ENCODE measurements at places on chromosomes 7 and 10.

- DNase-seq, result no peak
Measured at GRCh38 chr10:73054286-73054685, 42.4 kb downstream of the P4HA1 start.

GRCh38 chr7:101494602-101495329, 132.1 kb downstream of the COL26A1 start:
- DNase-seq, result no peak

DNA sequence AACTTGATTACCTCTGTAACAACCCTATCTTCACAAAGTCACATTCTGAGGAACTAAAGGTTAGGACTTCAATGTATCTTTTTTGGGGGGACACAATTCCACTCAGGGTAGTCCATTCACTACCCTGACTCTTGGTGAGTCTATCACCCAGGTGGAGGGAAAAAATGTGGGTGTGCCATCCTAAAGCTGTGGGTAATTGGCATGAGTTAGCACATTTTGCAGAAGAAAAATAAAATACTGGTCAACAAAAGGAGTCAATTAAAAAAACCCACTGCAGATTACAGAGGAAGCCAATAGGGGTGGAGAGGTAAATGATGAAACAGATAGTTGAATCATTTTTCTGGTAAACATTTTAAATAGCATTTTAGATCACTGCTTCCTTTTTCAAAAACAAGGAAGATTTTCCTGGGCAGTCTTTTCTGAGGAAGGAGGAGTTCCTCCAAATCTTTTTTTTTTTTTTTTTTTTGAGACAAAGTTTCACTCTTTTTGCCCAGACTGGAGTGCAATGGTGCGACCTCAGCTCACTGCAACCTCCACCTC, 5.1 kb upstream of the BLVRA start:
- no peak for DNase-seq

DNA sequence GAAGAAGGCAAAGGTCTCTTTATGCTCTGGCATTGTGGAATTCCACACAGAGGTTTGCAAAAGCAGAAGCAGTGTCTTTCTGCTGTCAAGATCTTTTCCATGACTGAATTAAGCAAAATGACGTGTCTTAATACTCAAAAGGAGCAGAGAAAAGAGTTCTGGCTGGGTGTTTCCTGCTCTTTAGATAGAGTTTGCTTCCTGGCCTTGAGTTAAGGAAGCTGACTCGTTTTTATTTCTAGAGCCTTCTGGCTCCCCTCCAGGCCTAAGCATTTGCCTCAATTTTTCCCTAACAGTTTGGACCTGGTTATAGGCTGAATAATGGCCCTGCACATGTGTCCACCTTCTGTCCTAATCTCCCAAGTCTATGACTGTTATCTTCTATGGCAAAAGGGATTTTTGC, 21.6 kb downstream of the TAS2R41 start:
- no peak for DNase-seq

DNA sequence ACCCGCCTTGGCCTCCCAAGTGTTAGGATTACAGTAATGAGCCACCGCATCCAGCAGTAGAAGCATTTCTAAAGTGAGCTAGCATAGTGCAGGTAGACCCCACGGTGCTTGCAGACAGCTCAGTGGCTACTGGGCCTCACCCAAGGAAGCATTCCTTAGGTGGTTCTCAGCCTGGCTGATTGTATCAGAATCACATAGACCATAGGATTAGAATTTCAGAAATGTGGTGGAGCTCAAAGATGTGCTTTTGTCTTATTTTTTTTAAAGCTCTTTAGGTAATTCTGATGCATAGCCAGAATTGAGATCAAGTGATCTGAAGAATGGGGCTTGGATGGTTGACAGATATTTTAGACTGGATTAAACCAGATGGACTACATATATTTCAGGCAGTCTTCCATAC, 10.9 kb downstream of the ANLN start:
- peak; percentile 29 for DNase-seq

DNA sequence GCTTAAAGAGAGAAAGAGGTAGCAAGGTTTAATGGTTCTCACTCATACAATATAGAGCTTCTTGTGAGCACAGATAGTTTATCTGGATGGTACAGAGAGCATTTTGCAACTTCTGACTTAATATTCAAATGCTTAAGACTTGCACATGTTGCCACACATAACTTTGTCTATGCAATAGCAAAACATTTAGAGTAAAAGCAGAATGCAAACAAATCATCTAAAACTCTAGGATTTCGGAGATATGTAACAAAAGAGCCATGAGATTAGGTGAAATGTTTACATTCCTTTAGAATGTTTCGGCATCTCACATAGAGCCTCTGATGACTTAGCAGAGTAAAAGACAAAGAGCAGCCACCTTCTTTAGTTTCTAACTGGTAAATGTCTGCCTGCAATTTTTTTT, 717.1 kb upstream of the LRRN3 start:
- DNase-seq, result no peak

GRCh38 chr10:93113042-93113441, 39.3 kb downstream of the CYP26A1 start:
- no peak for DNase-seq

GRCh38 chr7:141360803-141361202, 190.4 kb upstream of the AGK start:
- DNase-seq, result no peak

DNA sequence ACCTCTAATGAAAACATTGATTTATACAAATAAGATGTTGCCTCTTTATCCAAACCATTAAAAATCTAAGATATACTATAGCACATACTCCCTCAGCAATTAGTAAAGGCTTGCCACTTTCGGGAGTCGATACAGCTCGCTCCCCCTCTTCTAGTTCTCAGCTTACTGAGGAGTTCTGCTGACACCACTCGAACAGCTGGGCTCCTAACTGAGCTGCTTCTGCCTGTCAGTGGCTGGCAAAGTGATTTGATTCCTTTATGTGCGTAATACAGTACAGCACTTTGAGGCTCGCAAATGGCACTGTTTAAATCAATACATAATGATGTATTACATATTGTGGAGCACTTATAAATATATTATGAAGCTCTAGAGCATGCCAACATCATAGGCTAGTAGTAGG, 241.8 kb downstream of the CREB5 start:
- DNase-seq, result no peak

GRCh38 chr10:69703256-69703655, 73.2 kb downstream of the FAM241B start:
- no peak for DNase-seq

- DNase-seq, result no peak
Measured at GRCh38 chr7:158759245-158759614, 54.6 kb upstream of the NCAPG2 start.

DNA sequence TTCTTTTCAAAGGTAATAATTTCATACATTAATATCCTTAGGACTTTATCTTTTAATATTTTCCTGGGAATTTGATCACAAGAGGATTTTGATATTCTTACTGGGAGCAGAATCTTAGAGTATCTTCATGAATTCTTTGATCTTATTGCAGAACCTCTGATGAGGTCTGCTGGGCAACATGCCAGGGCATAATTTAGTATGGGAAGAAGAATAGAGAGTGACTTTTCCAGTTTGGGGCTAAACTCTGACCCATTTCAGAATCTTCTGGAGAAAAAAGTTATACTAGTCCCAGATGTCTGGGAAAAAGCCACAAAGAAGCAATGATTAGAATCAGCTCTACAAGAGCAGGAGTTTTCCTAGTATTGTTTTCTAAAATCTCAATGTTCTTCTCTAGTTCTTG, 28.0 kb upstream of the RSU1 start:
- no peak for DNase-seq

DNA sequence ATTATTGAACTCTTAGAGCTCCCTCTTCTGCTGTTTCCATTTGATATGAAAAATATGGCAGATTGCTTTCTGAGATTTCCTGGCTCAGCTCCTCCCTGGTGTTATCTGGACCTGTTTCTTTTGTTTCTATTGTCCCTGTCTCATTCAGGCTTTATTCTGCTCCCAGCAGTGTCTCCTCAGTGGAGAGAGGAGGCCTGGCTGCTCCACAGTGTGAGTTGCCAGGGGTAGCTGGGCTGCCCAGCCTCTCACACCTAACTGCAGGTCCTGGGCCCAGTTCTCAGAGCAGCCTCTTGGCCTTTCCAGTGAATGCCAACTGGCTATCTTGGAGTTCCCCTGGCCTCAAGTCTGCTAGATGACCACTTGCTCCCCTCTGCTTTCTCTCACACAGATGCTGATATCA, 127.0 kb downstream of the VPS41 start:
- DNase-seq, result no peak

DNA sequence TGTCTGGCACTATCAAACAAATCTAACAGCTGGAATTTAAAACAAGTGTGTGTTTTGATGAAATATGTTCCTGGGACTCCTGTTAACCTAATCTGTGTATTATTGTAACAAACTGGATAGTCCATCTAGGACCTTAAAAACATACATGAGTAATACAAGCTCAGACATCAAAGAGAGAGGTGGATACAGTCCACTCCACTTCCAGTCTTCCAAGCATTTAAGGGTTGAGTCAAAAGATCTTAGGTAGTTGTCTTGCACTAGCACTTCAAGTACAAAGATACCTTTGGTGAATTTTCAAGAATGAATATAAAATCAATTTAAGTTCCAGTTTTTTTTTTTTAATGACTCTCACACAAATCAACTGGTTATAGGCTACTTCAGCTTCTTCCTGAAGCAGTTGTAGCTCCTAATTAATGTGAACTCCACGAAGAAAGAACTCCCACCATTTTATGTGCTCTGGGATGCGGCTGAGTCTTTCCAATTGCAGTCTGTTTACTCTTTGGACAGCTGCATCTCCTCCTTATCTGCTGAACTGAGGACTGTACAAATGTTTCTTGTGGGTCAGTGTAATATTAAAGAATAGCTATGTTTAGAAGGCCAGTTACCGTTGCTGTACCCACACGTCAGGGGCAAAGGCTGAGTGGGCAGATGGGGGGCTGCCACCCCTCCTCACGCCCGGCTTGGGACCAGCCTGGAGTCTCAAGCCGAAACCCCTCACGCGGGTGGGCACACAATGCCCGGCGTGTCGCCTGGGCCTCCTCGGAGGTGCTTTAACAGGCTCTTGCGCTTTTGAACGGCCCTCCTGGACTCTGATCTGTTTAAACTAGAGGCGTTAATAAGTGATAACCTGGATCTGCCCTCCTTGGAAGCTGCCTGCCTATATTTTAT, 2.9 kb upstream of the IGF2BP3 start:
- peak; percentile 59 for DNase-seq

DNA sequence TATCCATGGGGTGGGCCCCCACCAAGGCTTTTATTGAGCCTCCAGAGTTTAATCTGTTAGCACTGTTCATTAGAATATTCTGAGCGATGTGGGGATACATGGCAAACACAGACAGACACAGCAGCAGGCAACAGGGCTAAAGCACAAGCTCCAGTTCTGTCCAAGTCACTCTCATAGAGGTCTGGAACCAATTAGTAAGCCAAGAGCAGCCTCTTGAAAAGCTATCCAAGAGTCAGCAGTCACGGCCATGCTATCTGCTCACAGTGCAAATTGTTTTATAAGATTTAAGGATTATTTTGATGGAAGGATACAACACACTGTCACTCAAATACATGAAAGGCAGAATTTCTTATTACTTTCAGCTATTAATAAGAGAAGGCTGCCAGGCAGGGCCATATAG, 86.4 kb upstream of the DGKB start:
- DNase-seq, result no peak

GRCh38 chr7:132376361-132377013, 199.8 kb downstream of the PLXNA4 start:
- DNase-seq, result no peak

DNA sequence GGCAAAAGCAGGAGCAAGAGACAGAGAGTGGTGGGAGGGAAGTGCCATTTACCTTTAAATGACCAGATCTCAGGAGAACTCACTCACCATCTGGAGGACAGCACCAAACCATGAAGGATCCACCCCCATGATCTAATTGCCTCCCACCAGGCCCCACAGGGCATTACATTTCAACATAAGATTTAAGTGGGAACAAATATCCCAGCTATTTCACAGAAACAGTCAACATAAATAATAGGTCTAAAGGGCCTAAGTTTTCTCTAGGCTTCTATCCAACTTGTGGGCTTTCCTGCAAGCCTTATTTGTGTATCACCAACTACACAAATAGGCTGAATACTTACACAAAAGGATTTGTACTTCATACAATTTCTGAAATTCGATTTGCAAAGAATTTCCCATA, 196.8 kb upstream of the POT1 start:
- DNase-seq, result no peak

- DNase-seq, result no peak
Measured at GRCh38 chr10:3511483-3511882, 273.5 kb downstream of the KLF6 start.

DNA sequence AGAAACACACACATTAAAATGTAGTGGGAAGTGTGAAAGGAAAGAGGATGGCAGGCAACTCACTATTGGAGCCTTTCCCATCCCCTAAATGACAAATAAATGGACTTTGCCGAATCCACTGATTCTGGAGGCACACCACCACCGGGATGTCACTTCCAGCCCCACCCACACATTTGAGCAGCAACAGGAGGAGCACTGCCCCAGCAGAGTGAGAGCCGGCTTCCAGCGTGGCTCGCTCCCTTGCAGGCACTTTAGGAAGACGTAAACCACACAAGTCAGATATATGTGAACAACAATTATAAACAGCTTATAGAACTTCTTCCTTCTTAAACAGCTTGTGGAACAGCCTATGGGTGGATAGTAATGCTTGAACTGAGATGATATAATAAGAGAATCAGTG, 191.0 kb downstream of the DGKI start:
- DNase-seq, result no peak

DNA sequence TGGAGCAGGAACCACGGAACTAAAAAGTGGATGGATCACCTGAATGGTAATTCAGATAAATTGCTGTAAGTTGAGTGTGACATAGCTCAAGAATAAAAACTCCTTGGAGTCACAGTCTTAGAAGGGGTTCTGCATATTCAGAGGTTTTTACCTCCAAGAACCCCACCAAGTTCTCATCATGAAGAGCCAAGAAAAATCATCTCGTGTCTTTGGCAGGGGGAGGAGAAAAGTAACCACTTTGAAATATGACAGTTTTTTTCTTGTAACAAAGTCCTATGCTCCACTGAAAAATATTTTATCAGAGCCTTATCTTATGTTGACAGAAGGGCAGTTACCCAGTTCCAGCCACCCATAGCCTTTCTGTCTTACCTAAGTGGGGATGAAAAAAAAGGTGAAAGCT, 38.2 kb upstream of the MBL2 start:
- DNase-seq, result no peak

- DNase-seq, result peak; percentile 1
Measured at GRCh38 chr10:82668221-82668895, 793.4 kb downstream of the NRG3 start.
